Stimulated activated CD4-positive, alpha-beta T cell treated with anti-CD3 and anti-CD28 coated beads, Interleukin-1b, Interleukin-23, amount 100 ng/mL, for 4 hours (primary cell): ENCODE measurements at places on chromosomes 7 and 10.
A peak's percentile ranks its signal among the peaks of the same experiment; 100 is the strongest.

GRCh38 chr7:420142-421093, 99.2 kb downstream of the PDGFA start:
- DNase-seq: no peak

DNA sequence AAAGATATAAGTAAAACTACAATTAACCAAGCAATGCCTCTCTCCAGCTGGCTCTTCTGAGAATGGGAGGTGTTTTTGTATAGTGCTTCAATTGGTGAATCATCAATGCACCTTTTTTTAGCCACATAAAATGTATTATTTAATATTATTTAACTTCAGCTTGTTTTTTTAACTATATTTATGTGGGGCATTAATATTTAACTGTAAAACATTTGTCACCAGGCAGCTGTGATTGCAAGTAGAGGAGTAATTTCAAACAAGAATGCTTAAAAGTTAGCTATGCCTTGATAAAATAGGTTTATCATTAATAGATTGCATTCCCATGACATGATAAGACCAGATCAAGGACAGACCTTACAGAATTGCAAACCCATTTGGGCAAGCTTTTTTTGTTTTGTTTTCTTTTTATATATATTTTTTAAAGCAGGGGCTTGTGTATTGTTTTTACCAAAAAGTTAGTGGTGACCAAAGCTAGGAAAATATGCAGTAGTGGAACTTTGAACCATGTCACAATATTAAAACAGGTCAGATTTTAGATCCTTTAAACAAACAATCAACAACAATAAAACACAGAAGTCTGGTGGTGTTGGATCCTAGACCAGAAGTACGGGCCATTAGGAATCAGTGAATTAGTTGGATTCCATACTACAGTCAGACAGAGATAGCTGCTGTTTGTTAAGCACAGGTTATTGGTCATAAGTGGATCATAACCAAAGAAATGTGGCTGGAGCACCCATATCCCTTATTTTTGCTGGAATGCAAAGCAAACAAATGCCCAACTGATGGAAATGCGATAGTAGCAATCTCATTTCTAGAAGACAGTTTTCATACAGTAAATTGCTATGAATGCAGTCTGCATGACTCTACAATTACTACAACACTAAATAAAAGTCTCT, 2.9 kb downstream of the CAV2 start:
- no peak for DNase-seq

- no peak for DNase-seq
These were observed 645.2 kb upstream of the IGFBP3 start for GRCh38 chr7:46566097-46566774.

- DNase-seq: no peak
These were observed 71.5 kb downstream of the CARD11 start for GRCh38 chr7:2971914-2972834.

DNA sequence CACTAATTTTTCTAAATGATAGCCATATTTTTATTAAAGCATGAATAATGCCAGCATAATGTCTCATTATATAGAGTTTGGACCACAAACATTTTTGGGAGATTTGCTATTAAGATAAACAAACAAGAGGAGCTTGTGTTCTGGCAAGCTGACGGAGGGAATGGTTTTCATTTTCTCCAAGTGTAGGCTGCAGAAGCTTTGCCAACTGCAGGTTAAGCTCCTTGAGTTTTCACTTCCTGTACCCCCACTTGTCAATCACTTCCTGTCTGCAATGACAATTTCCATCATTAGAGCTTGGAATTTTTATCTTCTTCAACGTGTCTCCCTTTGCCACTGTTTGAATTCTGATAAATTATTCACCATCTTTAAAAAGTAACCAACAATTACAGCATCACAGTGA, 13.4 kb downstream of the EBF3 start:
- no peak for DNase-seq

DNA sequence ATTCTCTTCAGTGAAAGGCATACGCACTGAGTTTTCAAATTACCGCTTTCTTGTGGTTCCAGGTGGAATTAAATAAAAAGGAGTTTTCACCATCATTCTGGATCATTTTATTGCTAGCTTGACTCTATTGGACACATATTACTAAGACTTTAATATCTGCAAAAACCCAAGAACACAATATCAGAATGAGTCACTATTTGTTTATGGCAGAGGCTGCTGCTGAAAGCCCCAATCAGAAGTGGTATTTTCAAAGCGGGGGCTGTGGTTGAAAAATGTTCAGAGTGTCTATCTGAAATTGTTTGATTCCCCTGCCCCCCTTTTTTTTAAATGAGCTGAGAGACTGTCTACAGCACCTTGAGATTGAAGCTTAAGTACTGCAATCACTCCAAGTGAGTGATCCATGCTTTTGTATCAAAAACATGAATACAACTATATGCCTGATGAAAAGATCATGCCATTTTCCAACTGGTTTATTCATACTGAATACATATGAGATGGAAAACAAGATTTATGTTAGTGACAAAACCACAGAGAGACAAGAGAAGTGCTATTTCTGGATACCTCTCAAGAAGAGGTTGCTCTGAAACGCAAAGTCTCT, 376.4 kb downstream of the HTR7 start:
- no peak for DNase-seq

DNA sequence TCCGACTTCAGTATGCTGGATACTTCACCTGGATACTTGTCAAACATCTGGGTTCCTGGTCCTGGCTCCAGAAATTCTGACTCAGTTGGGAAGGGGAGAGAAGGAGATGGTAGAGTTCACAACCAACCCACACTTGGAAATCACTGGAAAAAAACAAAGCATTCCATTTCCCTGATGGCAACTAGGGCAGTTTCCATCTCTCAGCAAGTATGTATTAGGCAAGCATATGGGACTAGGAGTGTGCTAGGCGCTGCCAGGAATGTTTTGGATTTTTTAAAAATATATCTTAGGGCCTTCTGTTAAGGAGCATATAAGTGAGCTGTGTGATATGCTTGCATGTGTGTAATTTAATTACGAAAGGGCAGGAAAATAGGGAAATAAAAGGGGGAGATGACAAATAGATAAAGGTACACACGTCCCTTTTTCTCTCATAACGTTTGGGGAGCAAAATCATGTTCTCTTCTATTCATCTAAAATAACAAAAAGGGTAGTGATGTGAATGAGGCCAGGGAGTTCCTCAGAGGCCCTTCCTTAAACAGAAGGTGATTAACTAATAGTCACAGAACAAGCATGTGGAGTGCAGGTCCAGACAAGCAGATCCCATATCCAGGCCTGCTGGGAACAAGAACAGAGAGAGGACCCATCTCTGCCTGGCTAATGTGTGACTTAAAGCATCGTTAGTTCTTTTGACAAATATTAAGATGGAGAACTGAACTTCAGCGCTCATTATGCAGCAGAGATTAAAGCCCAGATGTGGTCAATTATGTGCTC, 64.5 kb upstream of the NFE2L3 start:
- no peak for DNase-seq

GRCh38 chr10:114684084-114684821, 26.2 kb upstream of the ABLIM1 start:
- no peak for DNase-seq

GRCh38 chr10:62779487-62780248, 24.9 kb upstream of the ADO start:
- DNase-seq: peak; percentile 81

- DNase-seq: no peak
These were observed 795 bp downstream of the LHFPL3 start for GRCh38 chr7:104328970-104329825.

- no peak for DNase-seq
These were observed 38.7 kb downstream of the RGS10 start for GRCh38 chr10:119503821-119504220.

DNA sequence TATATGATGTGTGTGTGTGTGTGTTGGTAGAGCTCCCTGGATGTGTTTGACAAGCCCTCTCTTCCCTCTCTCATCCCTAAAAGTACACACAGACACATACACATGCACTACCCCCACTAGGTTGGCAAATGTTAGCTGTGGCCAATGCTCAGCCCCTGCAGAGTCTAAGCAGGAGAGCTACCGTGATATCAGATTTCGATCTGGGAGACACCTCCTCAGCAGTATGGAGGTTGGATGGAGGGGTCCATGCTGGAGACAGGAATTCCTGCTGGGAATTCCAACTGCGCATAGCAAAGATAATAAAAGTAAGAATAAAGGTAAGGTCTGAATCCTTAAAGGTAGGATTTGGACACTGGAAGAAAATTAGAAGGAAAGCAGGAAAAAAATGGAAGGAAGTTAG, 85.7 kb downstream of the C10orf90 start:
- DNase-seq: no peak

DNA sequence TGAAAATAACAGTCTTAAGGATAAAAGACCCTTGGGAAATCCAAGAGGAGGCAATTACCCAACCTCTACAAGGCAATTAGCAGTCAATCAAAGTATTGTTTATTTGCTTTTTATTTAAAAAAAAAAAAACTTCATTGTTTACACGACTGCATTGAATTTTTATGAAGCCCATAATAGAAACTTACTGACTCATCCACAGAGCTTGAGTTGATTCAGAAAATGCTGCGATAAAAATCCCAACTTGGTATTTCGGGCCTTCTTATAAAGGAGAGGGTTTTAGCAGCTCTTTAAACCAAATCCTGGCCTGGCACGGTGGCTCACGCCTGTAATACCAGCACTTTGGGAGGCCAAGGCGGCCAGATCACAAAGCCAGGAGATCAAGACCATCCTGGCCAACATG, 69.2 kb upstream of the PALS2 start:
- no peak for DNase-seq

GRCh38 chr10:21579291-21579690, 45.3 kb downstream of the MLLT10 start:
- no peak for DNase-seq

DNA sequence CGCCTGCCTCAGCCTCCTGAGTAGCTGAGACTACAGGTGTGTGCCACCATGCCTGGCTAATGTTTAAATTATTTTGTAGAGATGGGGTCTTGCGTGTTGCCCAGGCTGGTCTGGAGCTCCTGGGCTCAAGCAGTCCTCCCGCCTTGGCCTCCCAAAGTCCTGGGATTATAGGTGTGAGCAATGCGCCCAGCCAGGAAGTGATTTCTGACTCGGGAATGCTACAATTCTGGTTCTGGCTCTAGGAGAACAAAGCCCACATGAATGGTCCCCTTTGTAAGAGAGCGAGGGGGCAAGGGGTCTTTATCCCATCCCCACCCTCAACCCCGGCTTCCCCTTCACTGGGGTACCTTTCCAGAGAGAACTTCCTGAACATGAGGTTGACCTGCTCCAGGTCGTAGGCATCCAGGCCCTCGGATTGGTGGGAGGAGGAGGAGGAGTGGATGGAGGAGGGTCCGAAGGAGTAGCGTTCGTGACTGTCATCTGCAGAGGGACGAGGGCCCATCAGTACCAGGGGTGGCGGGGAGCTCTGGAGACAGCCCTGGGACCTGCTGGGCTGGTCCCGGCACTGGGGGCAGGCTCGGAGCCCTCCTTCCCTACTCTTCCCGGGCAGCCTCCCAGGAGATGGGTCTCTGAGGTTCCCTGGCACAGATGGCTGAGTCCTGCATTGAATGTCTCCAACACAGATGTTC, 79.9 kb upstream of the GNA12 start:
- no peak for DNase-seq

- DNase-seq: no peak
These were observed 95.9 kb downstream of the CUBN start for GRCh38 chr10:17033529-17034260.
